SK-N-SH treated with all-trans-retinoic acid at 6 μM for 48 hours (cell line): ENCODE measurements at places on chromosomes 1 and 21.

GRCh38 chr1:208000504-208000903 is 89.6 kb upstream of the CD34 start:
- no peak for ATAC-seq

GRCh38 chr1:240170806-240171205 is 79.1 kb downstream of the FMN2 start:
- no peak for ATAC-seq

DNA sequence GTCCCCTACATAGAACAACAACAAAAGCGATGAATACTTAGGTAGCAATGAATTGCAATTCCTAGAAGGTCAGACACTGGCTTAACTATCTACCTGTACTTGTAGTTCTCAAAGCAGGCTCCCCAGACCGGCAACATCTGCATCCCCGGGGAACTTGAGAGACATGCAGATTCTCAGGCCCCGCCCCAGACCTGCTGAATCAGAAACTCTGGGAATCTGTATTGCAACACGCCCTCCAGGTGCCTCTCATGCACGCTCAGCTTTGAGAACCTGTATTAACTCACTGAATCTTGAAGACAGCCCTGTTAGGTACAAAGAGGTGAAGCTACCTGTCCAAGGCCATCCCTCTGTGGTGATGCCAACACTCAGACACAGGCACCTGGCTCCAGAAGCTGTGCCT is 128.1 kb downstream of the KAZN start:
- ATAC-seq, result no peak

- ATAC-seq, result peak; percentile 31; the same call in 2 of the 3 replicates
These were observed 8.0 kb upstream of the FAM20B start for GRCh38 chr1:179017383-179018326.

GRCh38 chr1:191206513-191207207 is 729.0 kb upstream of the BRINP3 start:
- no peak for ATAC-seq

DNA sequence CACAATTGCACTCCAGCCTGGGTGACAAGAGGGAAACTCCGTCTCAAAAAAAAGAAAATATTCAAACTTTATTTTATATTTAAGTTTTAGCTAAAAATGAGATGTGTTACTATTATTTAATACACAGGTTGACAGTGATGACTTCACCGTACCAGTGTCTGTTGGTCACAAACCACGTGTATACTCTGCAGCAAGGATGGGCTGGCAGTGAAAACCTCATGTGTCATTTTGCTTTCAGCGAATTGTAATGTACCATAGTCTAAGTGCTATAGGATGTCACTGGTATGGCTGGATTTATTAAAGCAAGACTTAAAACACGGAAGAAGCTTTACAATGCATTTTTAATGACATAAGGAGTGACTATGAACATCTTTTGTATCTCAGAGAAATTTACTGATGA is 28.1 kb upstream of the NHLH2 start:
- no peak for ATAC-seq

DNA sequence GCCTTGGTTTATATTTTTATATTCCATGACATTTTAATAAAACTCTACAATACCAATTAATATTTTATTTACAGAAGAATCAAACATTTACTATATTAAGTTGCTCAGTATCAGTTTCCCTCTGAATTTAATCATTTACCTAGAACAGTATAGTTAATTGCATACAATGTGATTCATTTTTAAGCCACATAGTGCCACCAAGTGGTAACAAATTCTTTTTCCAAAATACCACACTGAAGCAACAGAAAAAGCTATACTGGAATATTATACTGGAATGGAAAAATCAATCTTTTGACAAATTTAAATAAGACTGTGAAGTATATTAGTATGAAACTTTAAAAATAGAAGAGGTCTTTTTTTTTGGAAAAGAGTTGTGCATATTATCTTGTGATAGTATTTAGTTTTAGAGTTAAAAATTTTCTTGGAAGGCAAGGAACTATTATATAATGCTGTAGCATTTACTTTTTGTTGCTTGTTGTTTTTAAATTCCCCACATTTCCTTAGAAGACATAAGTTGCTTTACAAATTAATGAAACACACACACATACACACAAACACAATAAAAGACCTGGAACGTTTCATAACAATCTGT is 57.3 kb downstream of the ZNF644 start:
- ATAC-seq, result peak; percentile 82

GRCh38 chr1:200153277-200154055 is 126.0 kb downstream of the NR5A2 start:
- no peak for ATAC-seq

- no peak for ATAC-seq
These were observed 355.5 kb downstream of the LMO4 start for GRCh38 chr1:87684194-87684593.

- ATAC-seq, result no peak
These were observed 213.9 kb downstream of the DSCAM start for GRCh38 chr21:40633048-40633447.

DNA sequence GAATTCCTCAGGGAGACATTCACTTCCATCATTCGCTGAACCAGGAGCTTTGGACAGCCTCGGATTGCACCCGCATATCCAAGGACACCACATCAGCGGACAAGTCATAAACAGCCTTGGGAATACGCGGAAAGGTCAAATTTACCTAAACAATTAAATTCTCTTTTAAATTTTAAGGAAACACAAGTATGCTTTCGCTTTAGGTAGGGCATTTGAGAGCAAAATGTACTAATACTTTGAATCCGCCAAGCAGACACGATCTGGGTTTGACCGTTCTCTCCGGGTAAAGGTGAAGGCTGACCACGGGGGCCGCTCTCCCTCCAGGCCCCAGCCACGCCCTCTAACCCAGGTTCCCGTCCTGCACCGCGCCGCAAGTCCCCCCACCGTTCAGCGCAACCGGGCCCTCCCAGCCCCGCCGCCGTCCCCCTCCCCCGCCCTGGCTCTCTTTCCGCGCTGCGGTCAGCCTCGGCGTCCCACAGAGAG is 479 bp upstream of the ACADM start:
- peak; percentile 90 for ATAC-seq
